SHP77 treated with DMSO at 0.1 percent for 48 hours (cell line): ENCODE measurements at places on chromosomes 5 and 9.

GRCh38 chr5:158951436-158952247 is 148.1 kb downstream of the EBF1 start:
- DNase-seq: no peak

- DNase-seq: no peak
Observed at GRCh38 chr5:104967806-104968410, 1405.3 kb upstream of the NUDT12 start.

GRCh38 chr5:8340261-8340660 is 471.3 kb downstream of the MTRR start:
- DNase-seq: no peak

DNA sequence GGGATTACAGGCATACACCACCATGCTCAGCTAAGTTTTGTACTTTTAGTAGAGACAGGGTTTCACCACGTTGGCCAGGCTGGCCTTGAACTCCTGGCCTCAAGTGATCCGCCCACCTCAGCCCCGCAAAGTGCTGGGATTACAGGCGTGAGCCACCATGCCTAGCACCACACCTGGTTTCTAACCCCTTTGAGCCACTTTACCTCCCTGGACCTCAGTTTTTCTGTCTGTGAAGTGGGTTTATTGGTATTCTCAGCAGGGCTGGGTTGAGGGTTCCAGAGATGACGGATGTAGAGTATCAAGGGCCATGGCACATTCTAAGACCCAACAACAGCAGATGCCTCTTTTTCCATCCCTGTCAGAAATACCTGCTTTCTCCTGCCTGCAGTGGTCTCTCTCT is 38.6 kb downstream of the AMBP start:
- no peak for DNase-seq

GRCh38 chr9:98295824-98296223 is 40.4 kb upstream of the TBC1D2 start:
- DNase-seq: no peak

DNA sequence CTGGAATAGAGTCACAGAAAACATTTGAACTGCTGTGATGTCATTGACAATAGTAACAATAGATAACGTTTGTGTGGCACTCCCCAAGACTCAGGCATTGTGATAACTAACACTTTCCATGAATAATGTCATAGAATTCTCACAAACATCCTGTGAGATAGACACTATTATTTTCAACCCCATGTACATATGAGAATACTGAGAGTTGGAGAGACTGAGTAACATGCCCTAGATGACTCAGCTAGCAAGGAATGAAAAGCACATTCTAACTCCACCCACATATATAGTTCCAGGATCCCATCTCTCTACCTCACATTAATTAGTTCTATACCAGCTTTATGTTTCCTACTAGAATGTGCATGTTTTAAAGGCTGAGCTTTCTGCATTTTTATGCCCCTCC is 71.4 kb downstream of the ASTN2 start:
- DNase-seq: no peak

DNA sequence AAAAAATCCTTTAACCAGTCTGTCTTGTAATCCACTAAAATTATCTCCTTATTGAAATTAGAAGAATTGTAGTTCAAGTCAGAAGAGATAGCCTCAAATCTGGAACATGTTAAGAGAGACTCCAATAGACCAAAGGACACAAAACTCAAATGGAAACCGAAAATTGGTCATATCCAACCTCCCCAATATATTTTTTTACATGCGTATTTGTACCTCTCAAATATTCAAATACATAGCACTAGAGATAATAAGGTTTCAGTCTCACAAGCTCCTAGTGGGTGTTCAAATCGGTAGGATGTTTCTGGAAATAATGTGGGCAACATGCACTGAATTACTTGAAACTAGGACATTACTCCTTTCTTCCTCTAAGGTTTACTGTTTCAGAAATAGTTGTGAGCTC is 33.5 kb downstream of the EPB41L4A start:
- no peak for DNase-seq

DNA sequence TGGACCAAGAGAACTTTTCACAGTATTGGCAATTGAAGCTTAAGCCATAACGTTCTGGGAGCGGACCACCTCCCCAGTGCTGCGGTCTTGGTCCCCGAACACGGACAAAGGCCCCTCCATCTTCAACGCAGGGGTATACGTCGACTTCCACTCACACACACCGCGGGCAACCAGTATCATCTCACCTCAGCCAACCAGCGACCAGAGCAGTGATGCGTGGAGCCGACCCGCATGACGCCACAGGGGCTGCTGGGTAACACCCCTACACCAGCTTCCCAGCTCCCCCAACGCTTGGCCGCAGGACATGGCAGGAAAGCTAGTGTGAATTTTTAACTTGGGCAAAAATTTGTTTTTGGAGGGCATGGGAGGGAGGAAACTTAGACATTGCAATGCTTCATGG is 77.3 kb upstream of the PLCXD3 start:
- DNase-seq: no peak

DNA sequence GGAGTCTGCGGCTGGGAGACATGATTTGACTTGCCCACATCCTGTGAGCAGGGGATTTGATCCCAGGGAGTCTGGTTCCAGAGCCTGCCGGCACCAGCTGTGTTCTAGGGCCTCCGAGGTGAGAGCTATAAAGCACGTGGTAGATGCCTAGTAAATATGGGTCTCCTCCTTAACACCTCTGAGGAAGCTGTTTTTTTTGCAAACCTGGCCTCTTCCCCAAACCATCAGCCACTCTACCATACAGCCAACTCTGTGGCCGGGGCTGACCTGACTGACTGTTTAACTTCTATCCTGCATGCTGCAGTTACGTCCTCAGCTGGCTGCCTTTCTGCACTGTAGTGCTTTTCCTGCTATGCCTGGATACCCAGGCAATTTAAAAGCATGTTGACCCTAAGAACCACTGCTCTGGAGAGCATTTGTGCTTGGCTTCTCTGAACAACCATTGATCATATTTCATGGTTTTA is 220.5 kb downstream of the SLIT3 start:
- no peak for DNase-seq

DNA sequence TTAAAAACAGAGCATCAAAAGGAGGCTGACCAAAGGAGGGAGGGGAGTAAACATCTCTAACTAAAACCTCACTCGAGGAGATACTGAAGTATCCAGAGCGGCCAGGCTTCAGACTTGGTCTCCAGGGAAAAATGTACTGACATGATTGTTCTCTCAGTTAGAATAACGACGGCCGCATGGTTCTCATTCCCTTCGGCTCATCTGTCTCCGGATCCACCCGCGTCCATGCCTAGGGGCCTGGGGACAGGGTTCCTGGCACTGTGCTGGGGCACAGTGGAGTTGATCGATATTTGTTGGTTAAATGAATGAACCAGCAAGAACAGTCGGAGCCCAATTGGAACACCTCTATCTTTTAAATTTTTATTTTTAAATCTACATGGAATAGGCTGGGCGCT is 167.1 kb upstream of the PHYKPL start:
- DNase-seq: no peak

GRCh38 chr9:122172131-122172530 is 12.4 kb downstream of the MORN5 start:
- DNase-seq: no peak

- DNase-seq: no peak
Observed at GRCh38 chr5:31711363-31711762, 72.4 kb downstream of the PDZD2 start.

- DNase-seq: no peak
Observed at GRCh38 chr5:126044931-126045565, 378.2 kb upstream of the GRAMD2B start.

- no peak for DNase-seq
Observed at GRCh38 chr5:80215523-80215922, 40.3 kb downstream of the SERINC5 start.

- no peak for DNase-seq
Observed at GRCh38 chr9:87322840-87323635, 174.6 kb upstream of the DAPK1 start.

DNA sequence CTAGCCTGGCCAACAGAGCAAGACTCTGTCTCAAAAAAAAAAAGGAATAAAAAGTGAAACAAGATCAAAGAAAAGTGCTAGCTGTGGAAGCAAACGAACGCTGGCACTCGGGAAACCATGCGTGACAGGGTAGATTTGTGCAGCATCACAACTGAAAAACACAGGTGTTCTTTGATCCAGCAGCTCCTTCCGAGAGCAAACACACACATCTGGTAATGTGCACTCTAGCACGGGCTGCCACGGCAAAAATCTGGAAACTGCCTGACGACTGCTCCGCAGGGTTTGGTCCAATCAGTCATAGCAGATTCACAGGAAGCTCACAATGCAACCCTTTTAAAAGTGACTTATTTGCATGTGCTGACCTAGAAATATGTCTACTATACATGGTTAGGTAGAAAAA is 80.0 kb downstream of the SYK start:
- no peak for DNase-seq

GRCh38 chr5:91164424-91164823 is 218.7 kb downstream of the ARRDC3 start:
- no peak for DNase-seq

- no peak for DNase-seq
Observed at GRCh38 chr5:72691751-72692150, 124.7 kb upstream of the TNPO1 start.

DNA sequence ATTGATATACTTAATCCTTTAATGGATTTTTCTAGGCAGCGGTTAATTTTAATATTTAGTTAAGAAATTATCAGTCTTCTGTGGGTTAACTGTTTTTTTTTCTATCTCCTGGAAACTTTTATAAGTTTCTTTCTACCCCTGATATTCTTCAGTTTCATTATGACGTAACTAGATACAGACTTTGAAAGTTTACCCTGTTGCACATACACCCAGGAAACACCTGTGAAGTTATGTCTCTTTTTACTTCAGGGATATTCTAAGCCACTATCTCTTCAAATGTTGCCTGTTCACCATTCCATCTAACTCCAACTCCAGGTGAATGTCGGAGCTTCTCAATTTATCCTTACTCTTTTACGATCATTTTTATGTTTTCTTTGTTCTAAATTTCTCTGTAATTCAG is 329.0 kb downstream of the ICE1 start:
- no peak for DNase-seq

DNA sequence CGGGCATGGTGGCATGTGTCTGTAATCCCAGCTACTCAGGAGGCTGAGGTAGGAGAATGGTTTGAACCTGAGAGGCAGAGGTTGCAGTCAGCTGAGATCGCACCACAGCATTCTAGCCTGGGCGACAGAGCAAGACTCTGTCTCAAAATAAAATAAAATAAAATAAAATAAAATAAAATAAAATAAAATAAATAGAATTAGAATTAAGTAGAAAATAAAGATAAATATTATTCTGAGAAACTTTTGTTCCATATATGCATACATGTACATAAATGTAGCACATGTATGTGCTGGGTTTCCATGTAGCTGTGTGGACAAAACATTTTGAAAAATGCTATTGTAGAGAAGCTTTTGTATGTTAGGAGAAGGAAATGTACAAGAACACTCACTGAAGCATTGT is 129.4 kb upstream of the VLDLR start:
- DNase-seq: no peak

- no peak for DNase-seq
Observed at GRCh38 chr9:123164285-123164684, 104.1 kb downstream of the STRBP start.

DNA sequence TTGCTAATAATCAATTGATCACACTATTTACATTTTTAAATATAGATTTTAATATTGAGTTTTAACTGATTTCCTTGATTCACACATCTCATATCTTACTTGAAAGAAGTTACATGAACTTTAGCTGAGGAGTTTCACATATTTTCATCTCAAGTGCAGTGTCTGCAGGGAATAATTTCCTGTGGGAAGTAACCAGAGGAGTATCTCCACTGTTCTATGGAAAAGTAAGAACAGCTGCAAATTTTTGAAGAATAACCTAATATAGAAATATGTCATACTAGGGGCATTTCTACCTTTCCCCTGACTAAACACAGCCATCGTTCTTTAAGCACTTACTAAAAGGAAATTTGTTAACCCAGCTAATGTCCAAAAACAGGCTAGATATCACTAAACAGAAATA is 546.4 kb downstream of the EFNA5 start:
- no peak for DNase-seq

GRCh38 chr9:6562201-6562600 is 83.3 kb downstream of the GLDC start:
- no peak for DNase-seq

GRCh38 chr5:169225830-169226356 is 75.0 kb downstream of the SLIT3 start:
- no peak for DNase-seq

GRCh38 chr5:167050568-167051401 is 1240.7 kb upstream of the WWC1 start:
- no peak for DNase-seq

GRCh38 chr9:2489838-2490314 is 131.7 kb upstream of the VLDLR start:
- DNase-seq: no peak

GRCh38 chr5:10466446-10467073 is 24.9 kb downstream of the ROPN1L start:
- no peak for DNase-seq

- no peak for DNase-seq
Observed at GRCh38 chr9:80233906-80234305, 662.1 kb downstream of the TLE4 start.

GRCh38 chr5:104793755-104794080 is 1231.1 kb upstream of the NUDT12 start:
- no peak for DNase-seq

DNA sequence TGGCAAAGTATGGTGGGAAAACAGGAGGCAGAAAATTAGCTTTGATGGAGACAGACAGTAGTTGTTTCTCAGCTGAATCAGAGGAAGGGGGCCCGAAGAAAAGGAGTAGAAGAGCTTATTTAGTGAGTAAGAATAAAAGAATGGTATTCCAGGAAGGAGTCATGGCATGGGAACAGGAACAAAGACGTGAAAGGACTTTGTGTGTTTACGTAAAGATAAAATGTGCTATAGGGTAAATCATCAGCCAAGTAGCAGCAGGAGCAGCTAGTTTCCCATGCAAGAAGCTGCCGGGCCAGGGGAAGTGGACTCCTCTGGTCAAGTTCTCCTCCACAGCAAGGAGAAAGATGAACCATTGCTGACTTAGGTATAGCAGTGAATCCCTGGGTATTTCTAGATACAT is 454.5 kb downstream of the HINT1 start:
- no peak for DNase-seq

DNA sequence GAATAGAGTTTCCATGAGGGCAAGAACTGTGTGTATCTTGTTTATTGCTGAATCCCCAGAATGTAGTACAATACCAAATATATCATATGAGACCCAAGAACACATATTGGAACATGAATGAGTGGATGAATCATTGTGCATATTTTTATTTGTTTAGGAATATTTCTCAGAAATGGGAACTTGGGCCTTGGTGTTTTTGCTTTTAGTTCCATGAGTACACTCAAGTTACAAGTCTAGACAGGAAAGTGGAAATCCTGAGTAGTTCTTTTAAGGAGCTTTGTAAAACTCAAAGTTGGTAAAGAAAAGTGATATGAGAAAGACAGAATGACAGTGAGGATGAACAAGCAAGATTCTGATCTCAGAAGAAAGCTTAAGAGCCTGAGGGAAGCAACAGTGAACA is 647.0 kb downstream of the EFNA5 start:
- DNase-seq: no peak

GRCh38 chr5:73299665-73300336 is 126.8 kb downstream of the TMEM174 start:
- no peak for DNase-seq
